ENCODE measurements at places on chromosomes 7 and 10.

DNA sequence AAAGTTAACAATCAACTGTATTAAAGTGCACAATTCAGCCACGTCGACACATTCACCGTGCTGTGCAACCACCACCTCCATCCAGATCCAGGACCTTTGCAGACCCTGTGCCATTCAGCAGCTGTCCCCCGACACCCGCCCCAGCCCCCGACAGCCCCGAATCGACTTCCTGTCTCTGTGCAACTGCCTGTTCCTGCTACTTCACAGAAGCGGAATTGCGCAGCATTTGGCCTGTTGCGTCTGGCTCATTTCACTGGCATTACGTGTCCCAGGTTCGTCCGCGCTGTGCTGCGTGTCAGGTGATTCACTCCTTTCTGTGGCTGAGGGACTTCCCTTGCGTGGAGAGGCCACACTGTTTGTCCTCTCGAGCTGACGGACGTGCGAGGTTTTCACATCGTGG, 33.2 kb upstream of the DNAAF5 start:
- no peak for DNase-seq

GRCh38 chr10:124588736-124589490, 127.3 kb downstream of the LHPP start:
- DNase-seq = no peak

- DNase-seq = no peak
Observed at GRCh38 chr10:96829029-96829773, 2.9 kb upstream of the LCOR start.

- DNase-seq = no peak
Observed at GRCh38 chr10:126671402-126671975, 996 bp upstream of the C10orf90 start.

DNA sequence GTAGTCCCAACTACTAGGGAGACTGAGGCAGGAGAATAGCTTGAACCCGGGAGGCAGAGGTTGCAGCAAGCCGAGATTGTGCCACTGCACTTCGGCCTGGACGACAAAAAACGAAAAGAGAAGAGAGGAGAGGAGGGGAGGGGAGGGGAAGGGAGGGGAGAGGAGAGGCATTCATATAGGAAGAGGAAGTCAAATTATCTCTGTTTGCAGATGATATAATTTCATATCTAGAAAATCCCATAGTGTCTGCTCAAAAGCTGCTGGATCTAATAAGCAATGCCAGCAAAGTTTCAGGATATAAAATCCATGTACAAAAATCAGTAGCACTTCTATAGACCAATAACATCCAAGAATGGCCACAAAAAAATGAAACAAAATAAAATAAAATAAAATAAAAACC, 120.3 kb downstream of the LMBR1 start:
- DNase-seq = no peak

DNA sequence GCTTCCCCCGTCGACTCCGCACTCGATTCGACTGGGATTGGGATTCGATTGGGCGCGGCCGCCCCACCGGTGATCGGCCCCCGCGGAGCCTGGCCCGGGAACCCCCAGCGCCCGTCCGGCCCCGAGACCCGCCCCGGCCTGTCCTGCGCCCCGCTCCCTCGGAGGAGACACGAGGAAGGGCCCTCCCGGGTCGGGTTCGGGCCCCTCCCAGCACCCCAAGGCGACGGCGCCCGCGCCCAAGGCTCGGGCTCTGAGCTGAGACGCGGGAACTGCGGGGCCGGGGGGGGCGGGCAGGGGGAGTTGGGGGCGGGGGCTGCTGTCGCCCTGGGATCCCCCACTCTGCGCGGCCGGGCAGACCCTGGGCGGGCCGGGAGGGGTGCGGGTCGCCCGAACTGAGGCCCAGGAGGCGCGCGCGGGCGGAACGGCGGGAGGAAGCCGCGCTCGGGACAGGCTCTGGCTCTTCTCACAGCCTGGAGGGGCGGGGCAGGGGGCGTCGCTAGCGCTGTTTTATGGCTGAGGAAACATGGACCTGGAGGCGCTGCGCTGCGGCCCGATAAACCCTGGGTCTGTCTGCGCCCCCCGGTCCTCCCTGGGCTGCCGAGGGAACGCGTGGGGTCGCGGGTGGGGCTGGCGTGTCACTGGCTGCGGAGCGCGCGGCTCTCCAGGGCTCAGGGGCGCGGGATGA, 1.7 kb upstream of the NKX6-2 start:
- DNase-seq = no peak

DNA sequence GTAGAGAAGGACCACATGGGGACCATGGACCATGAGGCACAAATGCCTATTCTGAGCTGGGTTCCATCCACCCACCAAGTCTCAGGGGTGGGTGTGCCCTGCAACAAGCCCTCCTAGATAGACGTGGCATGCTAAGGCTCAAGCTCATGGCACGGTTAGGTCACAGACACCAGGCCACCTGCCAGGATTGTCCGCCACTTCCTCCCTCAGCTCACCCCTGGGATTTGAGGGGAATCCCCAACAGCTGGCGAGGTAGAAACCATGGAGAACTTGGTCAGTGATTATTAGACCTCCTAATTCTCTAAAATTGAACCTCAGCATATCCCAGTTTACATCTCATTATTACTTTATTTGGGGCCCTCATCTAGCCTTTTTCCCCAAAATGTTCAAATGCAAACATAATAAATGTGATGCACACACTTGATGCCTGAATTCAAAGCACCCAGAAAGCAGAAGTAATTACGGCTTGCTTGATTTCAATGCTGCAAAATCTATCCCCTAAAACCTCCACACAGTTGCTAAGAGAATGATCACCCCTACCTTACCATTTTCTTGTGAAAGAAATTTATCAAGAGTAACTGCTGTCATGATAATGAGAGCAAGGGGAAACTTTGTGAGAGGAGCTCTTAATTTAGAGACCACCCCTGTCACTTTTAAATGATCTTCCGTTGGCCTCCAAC, 366.6 kb upstream of the PFKP start:
- no peak for DNase-seq

- DNase-seq = no peak
Observed at GRCh38 chr7:147298611-147299043, 1182.0 kb downstream of the CNTNAP2 start.

DNA sequence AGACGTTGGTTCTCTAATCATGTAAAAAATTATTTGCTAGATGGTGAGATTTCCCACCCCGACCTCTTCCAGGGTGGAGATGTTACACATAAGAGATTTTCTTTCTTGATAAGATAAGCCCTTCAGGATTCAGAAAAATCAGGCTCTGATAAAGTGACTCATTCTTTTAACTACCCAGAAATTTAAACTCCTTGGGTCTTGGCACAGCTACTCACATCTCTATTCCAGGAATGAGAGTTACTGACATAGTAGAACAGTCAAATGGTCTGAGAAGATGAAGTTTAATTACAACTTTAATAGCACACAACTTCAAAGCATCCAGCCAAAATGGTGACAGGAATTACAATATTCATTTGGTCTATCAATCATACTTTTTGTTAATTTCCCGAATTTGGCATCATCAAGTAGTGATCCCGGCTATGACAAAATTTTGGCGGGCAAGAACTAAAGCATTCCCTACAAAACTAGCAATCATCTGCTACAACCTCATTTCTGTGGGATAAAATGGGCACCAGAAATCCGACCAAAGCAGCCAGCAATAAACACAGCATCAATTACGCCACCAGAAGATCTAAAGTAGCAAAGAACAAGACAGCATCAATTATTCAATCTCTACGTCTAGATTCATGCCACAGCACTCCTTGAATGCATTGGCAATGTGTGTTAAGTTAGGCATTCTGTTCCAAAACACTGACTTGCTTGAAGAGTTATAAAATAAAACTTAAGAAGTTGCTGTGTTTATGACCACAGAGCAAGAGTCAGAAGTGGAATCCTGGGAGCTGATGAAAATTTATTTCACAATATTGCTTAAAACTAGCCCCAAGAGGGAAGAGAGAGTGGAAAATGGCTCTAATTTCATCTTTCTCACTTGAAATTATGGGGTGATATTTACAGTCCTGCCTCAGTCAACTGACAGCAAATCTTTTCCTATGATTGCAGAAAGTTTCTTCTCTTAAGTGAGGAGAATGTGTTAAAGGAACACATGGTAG, 565.7 kb upstream of the ANKRD30A start:
- DNase-seq = no peak

DNA sequence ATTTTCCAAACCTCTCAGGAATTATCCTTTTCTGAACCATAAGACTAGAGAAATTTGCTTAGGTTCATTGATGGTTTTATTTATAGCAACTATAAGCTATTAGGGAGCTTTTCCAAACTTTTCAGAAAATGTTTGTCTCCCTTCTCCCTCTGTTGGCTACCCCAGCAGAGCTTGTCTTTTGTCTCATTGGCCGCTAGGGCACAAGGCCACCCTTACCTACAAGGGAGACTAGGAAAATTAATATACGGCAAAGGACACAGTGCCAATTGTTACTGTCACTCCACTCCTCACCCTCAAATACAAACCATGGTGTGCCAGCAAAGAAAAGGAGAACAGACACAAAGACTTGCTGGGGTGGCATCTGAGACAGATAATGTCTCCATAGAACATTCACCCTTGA, 471.4 kb downstream of the XPNPEP1 start:
- no peak for DNase-seq

DNA sequence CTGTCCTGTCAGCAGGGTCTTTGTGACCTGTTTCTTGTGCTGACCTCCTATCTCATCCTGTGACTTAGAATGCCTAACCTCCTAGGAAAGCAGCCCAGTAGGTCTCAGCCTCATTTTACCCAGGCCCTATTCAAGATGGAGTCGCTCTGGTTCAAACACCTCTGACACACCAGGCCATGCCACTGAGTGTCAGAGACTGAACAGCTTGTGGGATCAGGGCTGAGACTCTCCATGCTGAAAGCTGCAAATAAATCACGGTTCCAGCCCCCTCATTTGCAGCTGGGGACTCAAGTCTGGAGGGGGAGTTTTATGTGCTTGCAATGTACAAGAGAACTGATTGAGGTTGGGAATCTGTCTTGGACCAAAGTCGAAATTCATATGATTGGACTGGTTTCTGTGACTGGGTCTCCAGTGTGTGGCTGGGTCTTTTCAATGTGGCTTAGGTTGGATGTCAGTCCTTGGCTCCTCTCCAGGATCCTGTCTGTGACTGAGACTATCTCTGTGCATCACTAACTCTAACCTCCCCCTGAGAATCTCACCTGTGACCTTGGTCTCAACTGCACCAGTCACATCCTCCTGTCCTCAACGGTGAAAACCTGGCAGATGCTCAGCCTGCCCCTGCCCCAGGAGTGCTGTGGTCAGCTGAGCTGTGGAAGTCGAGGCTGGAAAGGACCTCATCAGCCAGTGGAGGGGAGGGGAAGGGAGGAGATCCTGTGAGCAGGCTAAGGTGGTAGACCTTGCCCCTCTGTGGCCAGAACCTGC, 11.7 kb downstream of the PRF1 start:
- DNase-seq = no peak

DNA sequence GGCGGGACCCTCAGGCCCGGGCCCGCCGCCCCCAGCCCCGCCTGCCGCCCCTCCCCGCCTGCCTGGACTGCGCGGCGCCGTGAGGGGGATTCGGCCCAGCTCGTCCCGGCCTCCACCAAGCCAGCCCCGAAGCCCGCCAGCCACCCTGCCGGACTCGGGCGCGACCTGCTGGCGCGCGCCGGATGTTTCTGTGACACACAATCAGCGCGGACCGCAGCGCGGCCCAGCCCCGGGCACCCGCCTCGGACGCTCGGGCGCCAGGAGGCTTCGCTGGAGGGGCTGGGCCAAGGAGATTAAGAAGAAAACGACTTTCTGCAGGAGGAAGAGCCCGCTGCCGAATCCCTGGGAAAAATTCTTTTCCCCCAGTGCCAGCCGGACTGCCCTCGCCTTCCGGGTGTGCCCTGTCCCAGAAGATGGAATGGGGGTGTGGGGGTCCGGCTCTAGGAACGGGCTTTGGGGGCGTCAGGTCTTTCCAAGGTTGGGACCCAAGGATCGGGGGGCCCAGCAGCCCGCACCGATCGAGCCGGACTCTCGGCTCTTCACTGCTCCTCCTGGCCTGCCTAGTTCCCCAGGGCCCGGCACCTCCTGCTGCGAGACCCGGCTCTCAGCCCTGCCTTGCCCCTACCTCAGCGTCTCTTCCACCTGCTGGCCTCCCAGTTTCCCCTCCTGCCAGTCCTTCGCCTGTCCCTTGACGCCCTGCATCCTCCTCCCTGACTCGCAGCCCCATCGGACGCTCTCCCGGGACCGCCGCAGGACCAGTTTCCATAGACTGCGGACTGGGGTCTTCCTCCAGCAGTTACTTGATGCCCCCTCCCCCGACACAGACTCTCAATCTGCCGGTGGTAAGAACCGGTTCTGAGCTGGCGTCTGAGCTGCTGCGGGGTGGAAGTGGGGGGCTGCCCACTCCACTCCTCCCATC, 82.7 kb downstream of the PAX2 start:
- DNase-seq = no peak

GRCh38 chr10:7121154-7121797, 289.6 kb downstream of the SFMBT2 start:
- peak; percentile 68 for DNase-seq

DNA sequence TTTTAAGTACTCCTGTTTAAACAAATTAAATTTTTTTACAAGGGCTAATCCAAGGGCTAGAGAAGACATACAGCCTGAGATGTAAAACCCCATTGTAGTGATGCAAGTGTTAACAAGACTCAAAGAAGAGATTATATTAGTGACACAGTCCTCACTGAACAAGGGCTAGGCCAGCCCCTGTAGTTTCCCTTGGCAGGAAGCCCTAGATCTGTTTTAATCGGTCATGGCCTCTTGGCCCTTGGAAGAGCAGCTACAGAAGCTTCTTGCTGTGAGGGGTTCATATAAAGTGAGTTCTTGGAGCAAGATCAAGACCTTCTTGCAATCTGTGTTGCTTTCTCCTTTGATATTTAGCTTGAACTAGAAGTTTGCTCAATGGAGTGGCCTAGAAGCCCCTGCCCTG, 1339.4 kb downstream of the XPNPEP1 start:
- DNase-seq = no peak

- no peak for DNase-seq
Observed at GRCh38 chr10:36026656-36027390, 384.7 kb upstream of the FZD8 start.

GRCh38 chr7:125112850-125113249, 183.2 kb upstream of the POT1 start:
- no peak for DNase-seq

DNA sequence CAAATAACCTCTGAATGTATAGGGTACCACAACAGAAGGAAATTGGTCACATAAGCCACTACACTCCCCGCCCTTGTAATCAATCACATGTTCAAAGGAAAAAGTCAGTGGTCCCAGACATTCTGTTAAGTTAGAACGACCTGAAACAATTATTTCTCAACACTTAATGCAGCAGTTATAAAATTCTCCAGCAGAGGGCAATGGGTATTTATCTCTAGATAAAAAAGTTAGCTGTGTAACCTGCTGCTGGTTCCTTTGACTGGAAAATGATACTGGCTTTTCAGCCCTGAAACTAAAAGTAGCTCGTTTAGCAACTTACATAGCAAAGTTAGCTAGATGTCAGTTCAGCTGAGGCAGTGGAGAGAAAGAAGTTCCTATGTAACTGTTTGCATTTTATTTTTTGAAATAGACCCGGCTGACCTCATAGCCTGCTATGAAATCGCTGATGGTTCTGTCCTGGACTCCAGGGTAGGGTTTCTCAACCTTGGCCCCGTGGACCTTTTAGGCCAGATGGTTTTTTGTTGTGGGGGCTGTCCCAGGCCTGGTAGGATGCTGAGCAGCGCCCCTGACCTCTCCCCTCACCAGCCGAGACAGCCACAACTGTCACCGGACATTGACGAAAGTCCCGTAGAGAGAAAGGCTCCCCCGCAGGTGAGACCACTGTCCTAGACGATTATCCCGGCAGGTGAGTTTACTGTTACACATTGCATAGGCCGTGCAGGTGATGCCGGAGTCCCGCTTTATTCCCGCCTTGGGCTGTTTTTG, 40.2 kb upstream of the PROSER2 start:
- peak; percentile 36 for DNase-seq

All from stimulated activated CD4-positive, alpha-beta T cell treated with anti-CD3 and anti-CD28 coated beads, Interleukin-12 subunit alpha, Interleukin-12 subunit beta, amount 100 ng/mL, for 48 hours (primary cell).